ENCODE measurements at places on chromosomes 4 and X.

DNA sequence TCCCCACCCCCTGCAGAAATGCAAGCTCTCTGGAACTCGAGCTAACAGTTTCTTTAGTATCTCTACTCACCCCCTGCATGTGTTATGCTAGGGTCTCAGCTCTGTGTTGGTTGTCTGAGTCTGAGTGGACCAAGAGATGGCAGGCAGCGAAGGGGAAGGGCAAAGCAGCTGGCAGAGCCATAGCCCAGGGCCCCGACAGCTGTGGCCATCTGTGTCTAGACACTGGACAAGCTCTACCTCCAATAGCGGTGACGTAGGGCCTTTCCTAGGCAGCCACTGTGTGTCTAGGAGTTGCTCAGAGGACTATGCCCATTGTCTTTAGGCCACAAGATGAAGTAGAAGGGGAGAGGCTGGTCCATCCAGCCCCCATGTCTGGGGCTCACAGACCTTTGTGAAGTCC is 79.2 kb downstream of the EFNB1 start:
- DNase-seq: no peak

- DNase-seq: no peak
Observed at GRCh38 chr4:1578251-1578773, 105.8 kb downstream of the FAM53A start.

DNA sequence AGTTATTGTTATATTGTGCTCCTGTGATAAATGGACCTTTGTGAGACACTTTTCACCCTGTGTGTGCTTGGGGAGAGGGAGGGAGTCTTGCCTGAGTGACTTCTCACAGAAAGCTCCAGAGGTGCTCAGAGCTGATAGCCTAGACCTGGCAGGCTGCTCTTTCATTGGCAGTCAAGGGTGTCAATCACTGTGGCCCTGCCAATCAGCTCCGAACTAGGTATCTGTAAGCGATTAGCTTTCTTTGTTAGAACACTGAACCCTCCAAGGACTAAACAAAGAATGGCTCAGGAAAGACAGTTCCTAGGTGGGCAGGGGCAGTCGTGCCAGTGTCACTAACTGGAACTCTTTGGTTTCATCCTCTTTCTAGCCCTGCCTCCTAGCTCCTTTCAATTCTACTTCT is 2.7 kb upstream of the NALF2 start:
- DNase-seq: no peak

GRCh38 chr4:173185847-173186510 is 17.4 kb downstream of the GALNT7 start:
- no peak for DNase-seq

GRCh38 chr4:126532527-126532926 is 1100.2 kb upstream of the INTU start:
- no peak for DNase-seq

- DNase-seq: no peak
Observed at GRCh38 chr4:163172647-163173046, 6.0 kb upstream of the NAF1 start.

DNA sequence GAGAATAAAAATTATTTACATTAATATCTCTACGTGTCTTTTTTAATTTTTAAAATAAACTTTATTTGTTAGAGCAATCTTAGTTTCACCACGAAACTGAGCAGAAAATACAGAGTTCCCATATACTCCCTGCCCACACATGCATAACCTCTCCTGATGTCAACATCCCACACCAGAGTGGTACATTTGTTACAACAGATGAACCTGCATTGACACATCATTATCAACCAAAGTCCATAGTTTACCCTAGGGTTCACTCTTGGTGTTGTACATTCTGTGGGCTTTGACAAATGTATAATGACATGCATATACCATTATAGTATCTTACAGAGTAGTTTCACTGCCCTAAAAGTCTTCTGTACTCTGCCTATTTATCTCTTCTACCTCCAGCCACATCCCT is 110.6 kb upstream of the OTUD4 start:
- DNase-seq: no peak

DNA sequence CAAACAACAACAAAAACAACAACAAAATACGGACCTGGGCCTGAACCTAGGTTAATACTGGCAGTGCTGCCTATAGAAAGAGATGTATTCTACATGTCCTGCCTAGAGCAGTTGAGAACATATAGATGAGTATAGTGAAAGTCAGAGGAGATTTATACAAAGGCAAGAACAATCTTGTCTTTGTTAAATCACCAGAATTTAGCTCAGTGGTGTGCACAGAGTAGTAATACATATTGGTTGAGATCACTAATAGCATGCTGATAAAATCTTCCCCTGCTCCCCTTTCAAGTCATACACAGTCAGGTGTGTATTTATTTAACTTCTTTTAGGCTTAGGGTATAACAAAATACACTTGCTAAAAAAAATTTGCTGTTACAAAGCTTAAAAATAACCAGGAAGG is 247.8 kb downstream of the ADGRL3 start:
- DNase-seq: no peak

- DNase-seq: no peak
Observed at GRCh38 chrX:7485061-7485460, 337.1 kb upstream of the PUDP start.

DNA sequence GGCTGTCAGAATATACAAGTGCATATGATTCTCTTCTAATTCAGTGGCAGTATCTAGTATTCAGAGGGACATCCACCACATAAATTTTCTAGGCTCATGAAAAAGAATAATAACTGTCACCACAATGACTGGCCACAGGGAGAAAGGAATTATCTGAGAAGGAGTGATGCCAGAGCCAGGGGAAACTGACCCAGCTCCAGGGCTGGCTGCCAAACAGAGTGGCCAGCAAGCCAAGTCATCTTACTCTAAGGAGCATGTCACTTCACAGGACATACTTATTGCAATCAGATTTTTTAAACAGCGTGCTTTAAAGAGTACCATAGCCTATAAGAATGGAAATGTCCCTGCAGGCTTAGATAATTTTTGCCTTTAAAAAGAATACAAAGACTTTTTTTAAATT is 5.8 kb upstream of the SEPTIN11 start:
- DNase-seq: no peak

- no peak for DNase-seq
Observed at GRCh38 chr4:182142176-182143085, 100.8 kb upstream of the TENM3 start.

DNA sequence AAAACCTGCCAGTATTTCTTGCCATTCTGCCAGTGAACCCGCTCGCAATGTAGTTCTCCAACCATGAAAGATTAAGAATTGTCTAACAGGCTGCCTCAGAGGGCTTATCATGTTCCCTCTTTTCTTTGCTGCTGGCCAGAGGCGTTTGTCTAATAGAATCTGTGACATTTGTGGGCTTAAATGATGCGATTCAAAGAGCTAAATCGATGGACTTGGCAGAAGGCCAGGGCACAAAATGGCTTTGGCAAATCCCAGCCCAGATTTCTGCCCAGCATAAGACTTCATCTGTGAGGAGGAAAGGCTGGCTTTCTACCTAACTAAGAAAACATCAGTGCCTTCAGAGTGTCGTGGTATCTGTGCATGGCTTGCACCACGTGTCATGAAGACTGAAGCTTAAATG is 79.9 kb downstream of the TRPC5OS start:
- no peak for DNase-seq

DNA sequence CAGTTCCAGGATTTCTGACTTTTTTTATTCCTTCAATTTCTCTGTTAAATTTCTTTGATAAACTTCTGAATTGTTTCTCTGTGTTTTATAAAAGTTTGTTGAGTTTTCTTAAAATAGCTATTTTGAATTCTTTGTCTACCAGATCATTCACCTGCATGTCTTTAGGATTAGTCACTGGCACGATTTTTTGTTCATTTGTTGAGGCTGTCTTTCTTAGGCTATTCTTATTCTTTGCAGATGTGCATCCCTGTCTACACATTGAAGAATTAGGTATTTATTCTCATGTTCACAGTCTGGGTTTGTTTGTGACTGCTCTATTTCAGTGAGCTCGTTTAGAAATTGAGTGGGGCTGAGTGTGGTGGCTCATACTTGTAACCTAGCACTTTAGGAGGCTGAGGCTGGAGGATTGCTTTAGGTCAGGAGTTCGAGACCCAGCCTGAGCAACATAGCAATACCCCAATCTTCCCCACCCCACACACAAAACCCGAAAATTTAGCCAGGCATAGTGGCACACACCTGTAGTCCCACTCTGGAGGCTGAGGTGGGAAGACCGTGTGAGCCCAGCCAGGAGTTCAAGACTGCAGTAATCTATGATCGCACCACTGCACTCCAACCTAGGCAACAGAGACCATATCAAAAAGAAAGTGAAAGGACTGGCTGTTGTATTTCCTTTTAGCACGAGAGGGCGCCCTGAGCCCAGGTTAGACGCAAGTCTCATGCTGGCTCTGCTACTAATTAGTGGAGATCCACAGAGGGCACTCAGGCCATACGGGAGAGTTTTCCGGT is 42.0 kb downstream of the F8 start:
- peak; percentile 63 for DNase-seq

DNA sequence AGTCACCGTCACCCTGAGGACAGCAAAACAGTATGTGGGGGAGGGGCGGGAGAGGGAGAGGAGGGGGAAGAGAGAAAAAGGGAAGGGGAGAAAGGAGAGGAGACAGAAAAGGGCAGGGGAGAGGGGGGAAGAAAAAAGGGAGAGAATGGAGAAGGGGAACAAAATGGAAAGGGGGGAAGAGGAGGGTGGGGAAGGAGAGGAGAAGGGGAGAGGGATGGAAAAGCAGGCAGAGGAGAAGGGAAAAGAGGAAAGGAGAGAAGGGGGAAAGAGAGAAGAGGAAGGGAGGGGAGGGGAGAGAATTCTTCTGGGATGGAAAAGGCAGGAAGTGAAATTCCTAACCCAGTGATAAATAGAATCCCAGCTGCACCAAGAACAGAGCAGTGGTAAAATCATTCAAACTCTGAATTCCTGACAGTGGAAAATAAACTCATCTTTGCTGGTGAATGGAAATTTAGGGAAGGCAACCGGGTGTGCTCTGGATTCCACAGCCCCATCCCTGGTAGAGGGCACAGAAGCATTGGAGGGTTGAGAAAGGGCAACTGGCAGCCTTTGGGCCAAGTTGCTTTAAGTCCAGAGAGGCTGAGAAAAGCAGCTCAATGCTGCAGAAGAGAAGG is 244.2 kb downstream of the BCOR start:
- no peak for DNase-seq

DNA sequence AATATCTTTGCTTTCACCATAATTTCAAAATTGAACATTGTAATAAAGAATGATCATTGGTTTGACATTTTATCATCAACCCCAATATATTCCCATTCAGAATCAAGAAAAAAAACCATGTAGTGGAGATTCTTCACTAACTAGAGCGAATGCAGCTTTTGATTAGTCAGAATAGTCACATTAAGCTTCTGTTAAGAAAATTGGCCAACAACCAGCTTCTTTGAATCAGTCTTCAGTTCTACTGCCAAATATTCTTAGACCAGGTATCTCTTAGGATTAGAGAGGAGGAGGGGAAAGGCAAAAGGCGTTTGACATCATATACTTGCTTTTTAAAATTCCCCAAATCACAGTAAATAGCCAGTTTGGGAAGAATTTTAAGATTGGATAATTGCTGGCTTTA is 22.2 kb upstream of the TBC1D8B start:
- no peak for DNase-seq

DNA sequence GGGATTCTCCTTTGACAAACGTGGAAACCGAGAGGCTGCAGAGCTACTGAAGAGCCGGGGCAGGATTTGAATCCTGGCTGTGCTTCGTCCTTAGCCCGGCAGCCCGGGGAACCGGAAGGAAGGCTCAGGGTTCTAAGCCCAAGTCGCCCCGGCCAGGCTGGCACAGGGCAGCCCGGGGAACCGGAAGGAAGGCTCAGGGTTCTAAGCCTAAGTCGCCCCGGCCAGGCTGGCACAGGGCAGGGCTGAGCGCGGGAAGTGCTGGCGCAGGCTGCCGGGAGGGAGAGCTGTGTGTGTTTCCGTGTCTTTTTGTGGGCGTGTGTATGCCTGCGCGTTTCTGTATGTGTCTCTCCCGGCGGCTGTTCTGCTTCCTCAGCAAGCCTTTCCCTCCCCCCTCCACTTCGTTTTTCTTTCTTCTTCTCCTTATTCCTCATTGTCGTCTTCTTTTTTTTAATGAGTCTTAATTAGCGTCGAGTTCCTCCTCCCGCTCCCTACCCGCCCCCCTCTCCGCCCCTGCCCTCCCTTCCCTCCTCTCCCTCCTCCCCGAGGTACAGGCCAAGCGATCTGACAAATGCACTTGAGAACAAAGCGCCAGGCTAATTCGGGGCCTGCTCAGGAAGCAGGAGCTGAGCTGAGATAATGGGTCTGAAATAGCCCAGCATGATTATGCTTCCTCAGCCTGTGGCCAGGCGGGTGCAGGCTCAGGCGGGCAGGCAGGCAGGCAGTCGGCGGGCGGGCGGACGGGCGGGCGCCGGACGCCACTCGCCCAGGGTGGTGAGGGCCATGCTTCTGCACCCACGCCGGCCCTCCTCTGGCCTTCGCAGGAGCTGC is 65.9 kb downstream of the EFNB1 start:
- DNase-seq: no peak

DNA sequence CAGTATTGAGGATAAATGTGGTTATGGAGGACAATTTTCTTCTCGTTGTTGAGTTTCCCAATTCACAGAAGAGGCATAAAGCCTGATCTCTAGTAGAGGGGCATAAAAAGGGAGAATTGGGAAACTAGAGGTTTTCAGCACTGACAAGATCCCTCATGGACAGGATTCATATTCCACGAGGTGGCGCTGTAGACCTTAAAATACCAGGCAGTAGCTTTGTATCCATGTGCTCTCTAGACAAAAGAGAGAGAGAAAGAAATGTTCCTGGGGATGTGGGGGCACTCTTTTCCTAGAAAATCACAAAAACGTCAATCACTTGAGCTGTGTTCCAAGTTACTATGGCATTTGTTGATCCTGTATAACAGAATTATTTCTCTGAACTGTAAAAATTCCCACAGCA is 128.3 kb downstream of the MAGEE1 start:
- no peak for DNase-seq

GRCh38 chr4:866761-867390 is 40.9 kb upstream of the CPLX1 start:
- DNase-seq: no peak

- DNase-seq: no peak
Observed at GRCh38 chr4:168880811-168881595, 129.1 kb downstream of the CBR4 start.

DNA sequence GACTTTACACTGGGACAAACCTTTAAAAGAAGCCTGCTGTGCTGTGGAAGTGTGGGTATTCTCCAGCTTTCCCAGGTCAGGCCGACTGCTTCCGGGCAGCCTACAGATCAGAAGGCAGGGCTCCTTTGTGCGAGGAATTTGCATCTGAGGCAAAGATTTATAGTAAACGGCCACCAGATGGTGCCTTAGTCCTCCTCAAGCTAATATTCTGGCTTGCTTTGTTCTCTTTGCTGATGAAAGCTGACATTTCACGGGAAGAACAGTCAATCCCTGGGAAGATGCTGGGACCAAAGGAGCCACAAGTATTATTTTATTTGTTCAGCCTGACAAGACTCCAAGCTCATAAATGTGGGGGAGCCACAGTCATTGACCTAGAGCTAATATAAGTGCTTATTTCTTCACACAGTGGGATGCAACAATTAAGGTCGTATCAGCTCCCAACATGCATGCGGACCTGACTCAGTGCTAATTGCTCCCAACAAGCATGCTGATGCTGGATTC is 120.7 kb upstream of the TRIM2 start:
- peak; percentile 15 for DNase-seq

- no peak for DNase-seq
Observed at GRCh38 chr4:167652267-167652666, 418.0 kb upstream of the SPOCK3 start.

GRCh38 chr4:7241597-7242125 is 49.3 kb downstream of the SORCS2 start:
- no peak for DNase-seq
